ENCODE measurements at places on chromosomes 3 and 15.

DNA sequence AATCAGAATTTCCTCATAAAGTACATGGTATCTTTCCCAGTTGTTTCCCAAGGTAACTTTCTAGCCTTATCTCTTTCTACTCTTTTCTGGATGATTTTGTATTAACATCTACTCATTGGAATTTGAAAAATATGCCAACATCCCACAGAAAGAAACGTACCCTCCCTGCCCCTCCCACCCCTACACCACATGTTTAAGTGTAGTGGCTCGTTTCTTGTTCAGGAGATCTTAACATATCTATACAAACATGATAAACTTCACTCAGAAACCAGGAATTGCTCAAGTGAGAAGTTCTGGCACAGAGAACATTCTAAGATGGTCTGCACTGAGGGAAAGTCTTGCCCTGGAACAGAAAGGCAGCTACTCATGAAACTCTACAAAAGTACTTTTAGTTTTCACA, 404.7 kb downstream of the SOX2 start:
- DNase-seq: no peak
- no peak overlapping the region for H3K4me3 ChIP-seq
- no peaks in the 10 kb centered on the region for H3K36me3 ChIP-seq
- no peaks in the 10 kb centered on the region for H3K27me3 ChIP-seq

GRCh38 chr3:33789183-33789954, 9.1 kb upstream of the PDCD6IP start:
- no peak overlapping the region for H3K27ac ChIP-seq
- DNase-seq: no peak
- no peak overlapping the region for H3K4me3 ChIP-seq
- no peaks in the 10 kb centered on the region for H3K27me3 ChIP-seq

GRCh38 chr3:105375750-105376511, 9.2 kb downstream of the ALCAM start:
- no peak overlapping the region for H3K27ac ChIP-seq
- DNase-seq: no peak
- no peak overlapping the region for H3K4me3 ChIP-seq
- no peaks in the 10 kb centered on the region for H3K27me3 ChIP-seq
- no peaks in the 10 kb centered on the region for H3K36me3 ChIP-seq

GRCh38 chr15:69609176-69609575, 156.6 kb downstream of the RPLP1 start:
- H3K36me3 ChIP-seq: no peaks in the 10 kb centered on the region
- no peak overlapping the region for H3K27ac ChIP-seq
- no peaks in the 10 kb centered on the region for H3K27me3 ChIP-seq

DNA sequence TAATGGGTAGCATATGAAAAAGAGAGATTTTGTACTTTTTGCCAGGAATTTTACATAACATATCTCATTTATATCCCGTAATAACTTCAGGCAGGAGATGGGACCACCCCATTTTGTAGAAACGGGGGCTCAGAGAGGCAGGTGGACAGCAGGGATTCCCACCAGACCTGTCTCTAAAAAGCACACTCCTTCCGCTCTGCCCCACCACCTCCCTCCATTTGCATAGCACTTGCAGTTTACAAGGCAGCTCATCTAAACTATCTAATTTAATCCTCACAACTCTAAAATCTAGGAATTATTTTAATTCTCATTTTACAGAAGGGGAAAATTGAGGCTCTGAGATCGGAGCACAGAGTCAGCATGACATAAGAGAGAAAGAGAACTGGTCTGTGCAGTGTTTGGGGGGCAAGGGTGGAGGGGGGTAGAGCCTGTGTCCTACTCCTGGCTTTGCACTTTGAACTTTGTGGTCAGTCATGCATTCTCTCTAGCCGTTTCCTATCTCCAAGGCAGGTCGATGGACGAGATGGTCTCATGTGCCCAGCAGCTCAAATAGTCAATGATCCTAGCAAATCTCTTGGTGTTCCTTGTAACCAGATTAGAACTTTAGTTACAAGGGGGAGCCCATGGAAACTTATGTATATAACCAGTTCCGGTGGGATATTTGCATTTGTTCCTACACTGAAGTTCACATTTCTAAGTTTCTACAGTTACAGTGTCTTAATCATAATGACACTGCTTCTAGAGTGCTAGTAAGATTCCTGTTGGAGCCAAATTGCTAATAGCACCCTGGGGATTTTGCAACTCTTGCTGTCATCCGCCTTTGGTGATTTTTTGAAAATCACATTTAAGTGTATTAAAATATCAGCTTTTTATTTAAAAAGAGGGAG, 18.6 kb downstream of the CRYGS start:
- no peak for DNase-seq
- no peaks in the 10 kb centered on the region for H3K36me3 ChIP-seq
- no peak overlapping the region for H3K4me3 ChIP-seq
- no peak overlapping the region for H3K27ac ChIP-seq
